NCI-H1092 (cell line): ENCODE measurements at places on chromosomes 2 and 18.

DNA sequence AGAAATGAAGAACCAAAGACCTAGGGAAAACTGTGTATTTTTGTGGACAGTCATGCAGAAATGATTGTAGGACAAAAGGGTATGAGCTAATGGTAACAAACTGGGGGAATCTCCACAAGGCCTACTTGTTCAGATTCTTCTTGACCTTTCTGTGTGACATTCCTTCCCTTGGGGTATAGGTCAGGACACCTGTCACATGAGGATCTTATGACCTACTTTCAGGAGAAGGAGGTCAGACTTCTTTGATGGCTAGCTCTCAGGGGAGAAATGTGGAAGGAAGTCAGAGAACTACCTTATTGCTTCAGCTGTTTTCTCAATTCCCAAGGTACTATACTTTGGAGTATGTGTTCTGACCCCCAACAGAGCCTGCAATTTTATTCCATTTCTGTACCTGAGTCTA is 40.7 kb upstream of the TANK start:
- no peak for DNase-seq

GRCh38 chr2:25255745-25256487 is 85.8 kb downstream of the DNMT3A start:
- no peak for DNase-seq

DNA sequence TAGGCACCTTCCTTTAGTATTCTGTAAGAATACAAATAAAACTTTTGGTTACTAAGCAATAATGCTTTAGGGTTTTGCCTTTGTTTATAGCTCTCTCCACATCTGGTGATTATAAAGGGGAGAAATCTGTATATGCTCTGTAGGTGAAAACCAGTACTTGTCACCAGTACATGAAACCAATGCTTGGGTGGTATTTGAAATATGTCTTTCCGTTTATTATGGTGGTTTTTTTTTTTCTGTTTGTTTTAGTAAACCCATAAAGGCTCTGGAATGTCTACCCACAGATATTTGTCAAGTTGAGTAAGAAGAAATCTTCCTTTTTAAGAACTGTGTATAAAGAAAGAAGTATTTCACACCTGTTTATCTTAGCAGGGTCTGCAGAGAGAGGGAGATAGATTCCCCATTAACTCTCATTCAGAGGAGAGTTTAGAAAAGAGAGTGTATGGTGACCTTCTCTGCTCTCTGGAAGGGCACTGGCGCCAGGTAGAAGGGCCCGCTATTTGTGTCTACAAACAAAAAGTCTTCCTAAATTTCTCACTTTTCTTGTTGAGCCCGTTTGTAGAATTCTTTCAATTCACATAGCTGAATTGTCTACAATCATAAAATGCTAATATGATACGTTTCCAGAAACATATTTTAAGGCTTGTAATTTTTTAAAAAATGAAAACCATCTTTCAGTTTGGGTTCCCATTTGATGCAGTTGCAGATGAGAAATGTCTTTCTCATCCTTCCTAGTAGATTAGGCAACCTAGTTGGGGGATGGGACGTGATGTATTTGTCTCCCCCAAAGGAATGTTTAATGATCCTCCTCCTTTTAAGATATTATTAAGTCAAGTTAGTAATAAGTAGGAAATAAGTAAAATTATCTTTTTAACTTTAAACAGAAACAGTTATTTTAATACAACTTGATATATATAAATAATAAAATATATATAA is 33.9 kb downstream of the MAP3K20 start:
- no peak for DNase-seq

DNA sequence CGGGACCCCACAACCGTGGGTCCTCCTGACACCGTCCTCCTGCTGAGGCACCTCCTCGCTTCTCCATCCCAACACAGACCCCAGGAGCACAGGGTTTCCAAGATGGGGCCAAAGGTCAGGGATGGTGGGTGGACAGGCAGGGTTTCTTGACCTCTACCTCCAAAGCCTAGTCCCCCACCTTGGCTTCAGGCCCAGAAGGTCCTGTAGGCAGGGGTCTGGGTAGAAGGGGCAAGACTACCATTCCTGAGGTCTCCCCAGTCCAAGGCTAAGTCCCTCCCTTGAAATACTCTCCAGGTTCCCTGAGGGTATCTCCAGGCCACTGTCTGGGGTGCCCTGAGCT is 7.1 kb downstream of the CYP26B1 start:
- no peak for DNase-seq

- no peak for DNase-seq
Observed at GRCh38 chr2:226796840-226797288, 2.8 kb downstream of the IRS1 start.

GRCh38 chr2:212548455-212548819 is 9.8 kb upstream of the ERBB4 start:
- DNase-seq, result no peak

DNA sequence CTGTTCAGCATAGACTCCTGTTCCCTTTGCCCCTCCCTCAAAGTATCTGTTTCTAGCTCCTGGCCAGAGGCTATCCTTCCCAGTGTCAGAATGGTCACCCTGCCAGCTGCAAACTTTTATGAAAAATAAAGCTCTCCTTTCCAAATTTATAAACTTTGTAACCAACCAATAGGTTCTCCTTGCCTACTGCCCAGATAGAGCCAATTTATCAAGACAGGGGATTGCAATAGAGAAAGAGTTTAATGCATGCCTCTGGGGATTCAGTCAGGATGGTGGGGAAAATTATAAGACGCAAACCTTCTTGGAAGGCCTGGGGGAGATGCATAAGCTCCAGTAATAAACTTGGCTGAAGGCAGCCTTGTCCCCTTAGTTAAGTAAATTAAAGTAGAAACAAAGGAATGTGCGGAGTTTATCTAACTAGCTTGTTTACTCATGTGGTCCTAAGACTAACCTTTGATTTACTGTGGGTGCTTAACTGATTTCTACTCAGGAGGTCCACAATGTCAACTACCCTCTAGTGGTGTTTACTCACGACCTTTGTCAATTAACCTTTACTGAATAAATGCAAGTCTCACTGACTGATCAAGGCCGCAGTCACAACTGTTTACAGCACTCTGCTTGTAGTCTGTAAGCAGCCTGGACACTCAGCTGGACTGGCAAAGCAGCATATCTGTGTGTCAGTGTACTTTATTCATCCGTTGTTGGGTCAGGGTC is 42.9 kb upstream of the PDK1 start:
- DNase-seq, result no peak

DNA sequence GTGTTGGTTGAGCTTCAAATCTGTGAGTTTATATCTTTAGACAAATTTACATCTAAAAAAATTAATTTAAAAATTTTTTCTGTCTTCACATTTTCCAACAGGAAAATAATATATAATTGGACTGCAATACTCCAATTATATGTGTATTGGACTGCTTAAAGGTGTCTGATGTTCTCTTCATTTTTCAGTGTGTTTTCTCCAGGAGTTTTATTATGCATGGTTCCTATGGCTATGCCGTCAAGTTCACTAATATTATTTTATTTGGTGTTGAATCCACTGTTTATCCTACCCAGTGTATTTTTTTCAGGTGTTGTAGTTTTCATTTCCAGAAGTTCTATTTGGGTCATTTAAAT is 62.1 kb upstream of the CTLA4 start:
- DNase-seq, result no peak

GRCh38 chr2:174607989-174608865 is 10.6 kb upstream of the WIPF1 start:
- DNase-seq, result no peak

GRCh38 chr2:134875309-134875708 is 36.9 kb downstream of the ACMSD start:
- no peak for DNase-seq

- DNase-seq, result no peak
Observed at GRCh38 chr2:241391892-241392665, 36.0 kb downstream of the FARP2 start.

DNA sequence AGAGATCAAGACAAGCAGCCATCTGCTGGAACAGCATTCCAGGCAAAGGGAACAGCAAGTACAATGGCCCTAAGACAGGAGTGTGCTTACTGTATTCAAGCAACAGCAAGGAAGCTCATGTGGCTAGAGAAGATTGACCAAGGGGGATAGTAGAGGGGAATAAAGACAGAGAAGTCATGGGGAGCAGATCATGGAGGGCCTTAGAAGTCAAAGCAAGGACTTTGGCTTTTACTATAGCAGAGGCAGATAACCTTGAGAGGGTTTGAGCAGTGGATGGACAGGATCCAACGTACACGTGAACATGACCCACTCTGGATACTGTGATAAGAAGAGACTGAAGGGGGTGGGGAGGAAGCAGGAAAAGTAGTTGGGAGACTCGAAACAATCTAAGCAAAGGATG is 26.9 kb downstream of the SP5 start:
- DNase-seq, result no peak

GRCh38 chr2:84897773-84898172 is 7.7 kb upstream of the TMSB10 start:
- DNase-seq, result no peak

DNA sequence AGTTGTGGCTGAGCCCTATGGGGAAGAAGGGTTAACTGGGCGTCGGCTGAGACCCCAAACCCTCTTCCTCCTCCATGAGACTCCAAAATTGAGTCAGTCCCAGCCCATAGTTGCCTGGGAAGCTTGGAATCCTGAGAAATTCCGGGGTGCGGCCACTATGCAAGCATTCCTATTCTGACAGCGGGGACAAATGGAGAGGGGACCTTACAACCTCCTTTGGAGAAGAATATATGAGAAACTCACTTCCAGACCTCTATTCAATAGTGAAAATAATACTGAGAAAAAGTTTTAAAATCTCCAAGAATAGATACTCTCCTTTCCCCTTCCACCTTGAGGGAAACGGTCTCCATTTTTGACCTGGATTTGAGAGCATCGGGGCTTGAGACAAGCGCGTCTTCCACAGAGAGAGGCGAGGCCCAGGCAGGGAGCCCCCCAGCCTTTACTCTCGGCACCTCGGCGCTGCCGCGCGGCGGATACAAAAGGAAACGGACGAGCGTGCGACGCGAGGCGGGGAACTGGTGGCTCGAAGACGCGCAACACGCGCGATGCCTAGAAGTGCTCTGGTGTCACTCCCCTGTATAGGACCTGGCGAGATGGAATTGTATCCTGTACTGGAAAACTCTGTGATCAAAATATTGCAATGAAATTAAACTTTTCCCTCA is 11.1 kb downstream of the NR4A2 start:
- DNase-seq, result no peak
